Left renal cortex interstitium (tissue), 4 donors: ENCODE measurements at places on chromosomes 5 and 9. TPM values are rescaled to one million over a fixed set of nuclear protein-coding genes. Genes with fewer than 3 reads are reported as not detected.

The ARID3C gene
- 0.16 TPM for polyA plus RNA-seq

The FYB1 gene
- polyA plus RNA-seq = 2.8 TPM

- DNase-seq = no peak
Measured at GRCh38 chr9:120895951-120896350, 19.0 kb upstream of the PHF19 start.

The FBXL7 gene
- polyA plus RNA-seq = 24.1 TPM

The NPR3 gene
- 17.5 TPM for polyA plus RNA-seq

DNA sequence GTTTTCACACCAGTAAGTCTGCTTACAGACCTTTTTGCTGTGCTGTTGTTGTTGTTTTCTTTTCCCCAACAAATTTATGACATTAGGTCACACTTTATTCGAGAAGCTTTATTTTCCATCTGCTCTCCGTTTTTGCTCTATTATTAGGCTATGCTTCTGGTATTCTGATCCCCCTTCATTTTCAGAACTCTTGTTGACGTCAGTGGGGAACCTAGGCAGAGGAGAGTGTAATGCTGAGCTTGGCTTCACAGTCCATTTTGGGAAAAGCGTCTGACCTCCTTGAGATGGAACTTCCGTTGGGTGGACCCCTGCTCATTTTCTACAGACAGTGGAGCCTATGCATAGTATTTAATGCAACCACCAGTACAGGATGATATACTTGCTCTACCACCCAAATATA, 387.9 kb upstream of the MEF2C start:
- DNase-seq = no peak

The PFN3 gene
- 6.8 TPM for polyA plus RNA-seq

The SIMC1 gene
- 21.1 TPM for polyA plus RNA-seq

GRCh38 chr5:124030043-124030491, 518.1 kb downstream of the CSNK1G3 start:
- no peak for DNase-seq
